ENCODE measurements at places on chromosomes 16 and 17.

- DNase-seq: no peak
Measured at GRCh38 chr17:58318627-58319172, 9.9 kb downstream of the TSPOAP1 start.

DNA sequence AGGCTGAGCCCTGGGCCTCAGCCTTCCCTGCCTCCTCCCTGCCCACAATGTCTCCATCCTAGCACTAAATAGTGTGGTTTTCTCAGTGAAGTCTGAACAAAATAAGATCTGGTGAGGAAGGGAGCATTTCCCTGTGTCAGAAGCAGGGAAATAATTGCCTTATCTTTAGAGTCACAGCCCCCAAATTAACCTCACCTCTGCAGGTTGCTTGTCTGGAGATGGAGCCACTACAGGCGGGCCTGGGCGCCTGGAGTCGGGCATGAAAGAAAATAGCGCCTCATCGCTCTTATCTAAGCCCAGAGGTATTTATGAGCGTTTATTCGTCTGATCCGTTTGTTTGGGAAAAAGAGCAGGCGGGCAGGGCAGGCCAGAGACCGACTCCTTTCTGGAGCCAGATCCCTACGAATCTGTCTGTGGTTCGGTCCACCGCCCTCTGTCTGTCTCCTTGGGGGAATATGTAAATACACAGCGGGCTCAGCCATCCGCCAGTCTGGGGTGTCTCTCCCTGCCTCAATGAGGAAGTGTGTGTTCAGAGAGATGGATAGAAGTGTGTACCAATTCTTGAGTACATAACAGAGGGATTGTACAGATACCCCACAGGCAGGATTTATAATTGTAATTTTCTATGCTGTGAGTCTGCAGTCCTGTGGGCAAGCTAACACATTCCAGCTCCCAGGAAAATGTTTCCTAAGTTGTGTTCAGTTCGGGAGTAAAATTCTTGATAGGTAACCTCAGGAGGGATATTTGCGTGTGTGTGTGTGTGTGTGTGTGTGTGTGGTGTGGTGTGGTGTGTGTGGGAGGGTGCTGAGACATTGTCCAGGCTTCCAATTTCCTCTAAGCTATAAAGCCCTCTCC lies 4.3 kb downstream of the HOXB6 start:
- DNase-seq: no peak

- DNase-seq: peak; percentile 43
Measured at GRCh38 chr16:4266372-4266771, 6.5 kb downstream of the TFAP4 start.

- no peak for DNase-seq
Measured at GRCh38 chr16:23428351-23428750, 24.6 kb downstream of the COG7 start.

DNA sequence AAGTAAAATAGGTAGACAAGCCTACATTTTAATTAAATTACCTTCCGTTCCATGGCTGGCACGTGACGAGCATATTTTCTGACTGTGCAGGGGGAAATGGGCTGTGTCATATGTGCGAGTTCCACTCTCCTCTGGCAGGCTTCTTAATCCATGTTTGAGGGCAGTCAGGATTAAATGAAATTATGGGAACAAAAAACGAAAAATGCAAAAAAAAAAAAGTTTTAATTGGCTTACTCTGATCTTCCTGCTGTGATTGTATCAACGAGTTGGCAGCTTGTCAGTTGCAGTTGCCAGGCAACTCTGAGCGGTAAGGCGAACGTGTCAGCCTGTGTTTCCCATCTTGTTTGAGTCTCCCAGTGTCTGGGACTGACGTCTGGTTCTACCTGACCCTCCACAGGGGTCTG lies 302.9 kb upstream of the XYLT1 start:
- DNase-seq: no peak

- DNase-seq: no peak
Measured at GRCh38 chr16:26601335-26601734, 465.4 kb upstream of the C16orf82 start.

Measured in NB4 (cell line).